ENCODE measurements at places on chromosomes 16 and 17.

DNA sequence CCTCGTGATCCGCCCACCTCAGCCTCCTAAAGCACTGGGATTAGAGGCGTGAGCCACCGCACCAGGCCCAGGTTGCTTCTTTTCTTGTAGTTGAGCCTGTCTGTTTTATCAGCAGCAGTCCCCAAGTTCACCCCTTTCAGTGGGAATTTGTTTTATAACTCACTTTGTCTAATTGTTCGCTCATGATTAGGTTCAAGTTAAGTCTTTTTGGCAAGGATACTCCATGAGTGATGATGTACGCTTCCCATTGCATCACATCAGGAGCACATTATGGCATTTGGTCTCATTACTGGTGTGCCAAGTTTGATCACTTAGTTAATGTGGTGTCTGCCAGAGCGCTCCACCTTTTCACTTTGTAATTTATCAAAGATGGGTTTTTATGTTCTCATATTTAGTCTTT, 14.4 kb upstream of the GJD3 start:
- no peak for DNase-seq

DNA sequence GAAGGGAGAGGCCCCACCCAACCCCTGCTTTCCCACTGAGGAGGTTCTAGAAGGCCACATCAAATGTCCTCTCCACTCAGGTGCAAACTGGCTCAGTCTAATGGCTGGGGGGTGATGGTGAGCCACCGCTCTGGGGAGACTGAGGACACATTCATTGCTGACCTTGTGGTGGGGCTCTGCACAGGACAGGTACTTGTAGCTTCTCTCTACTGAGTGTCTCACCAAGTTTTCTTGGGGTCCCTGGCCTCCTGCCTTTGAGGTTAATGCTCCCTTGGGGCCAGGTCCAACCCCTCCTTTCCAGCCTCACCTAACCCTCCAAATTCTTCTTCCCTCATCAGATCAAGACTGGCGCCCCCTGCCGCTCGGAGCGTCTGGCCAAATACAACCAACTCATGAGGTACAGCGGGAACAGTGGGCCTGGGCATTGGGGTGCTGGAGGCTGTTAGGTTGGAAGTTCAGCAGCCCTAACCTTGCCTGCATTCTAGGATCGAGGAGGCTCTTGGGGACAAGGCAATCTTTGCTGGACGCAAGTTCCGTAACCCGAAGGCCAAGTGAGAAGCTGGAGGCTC, 5.7 kb downstream of the ENO3 start:
- no peak for DNase-seq

DNA sequence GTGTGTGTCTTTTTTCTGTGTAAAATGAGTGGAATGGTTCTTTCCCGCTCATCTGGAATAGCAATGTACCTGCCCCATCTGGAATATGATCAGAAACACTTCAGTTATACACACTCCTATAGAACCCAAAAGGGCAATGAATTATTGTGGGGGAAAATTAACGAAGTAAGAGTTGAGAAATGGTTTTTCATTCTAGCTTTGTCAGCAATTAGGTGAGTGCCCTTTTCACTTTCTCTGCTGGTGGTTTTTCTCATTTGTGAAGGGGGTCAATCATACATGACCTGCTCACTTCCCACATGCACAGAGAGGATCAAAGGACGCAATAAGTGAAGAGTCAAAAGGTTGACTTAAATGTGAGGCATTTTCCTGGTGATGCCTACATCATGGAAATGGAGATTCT, 168.0 kb downstream of the HS3ST3B1 start:
- no peak for DNase-seq

- DNase-seq, result no peak
Observed at GRCh38 chr16:57889960-57890751, 80.8 kb downstream of the CNGB1 start.

- DNase-seq, result no peak
Observed at GRCh38 chr16:7351610-7352510, 19.2 kb downstream of the RBFOX1 start.

DNA sequence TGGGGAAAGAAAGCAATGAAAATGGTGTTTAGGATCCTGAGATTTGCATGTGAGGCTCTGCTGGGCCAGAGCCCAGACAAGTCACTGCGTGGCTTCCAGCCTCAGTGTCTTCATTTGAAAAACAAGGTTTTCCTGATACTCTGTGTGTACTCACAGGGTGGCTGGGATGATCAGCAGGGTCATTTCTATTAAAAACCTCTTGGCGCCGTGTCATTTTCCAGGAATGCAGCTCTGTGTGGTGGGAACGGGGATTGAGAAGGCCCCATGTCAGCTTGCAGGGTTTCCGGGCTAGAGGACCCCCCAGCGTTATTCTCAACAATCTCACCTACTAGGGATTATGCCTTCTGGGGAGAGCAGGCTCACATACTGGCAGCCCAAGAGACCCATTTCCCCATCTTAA, 73.5 kb downstream of the FOXL1 start:
- DNase-seq, result no peak

GRCh38 chr16:10668322-10669045, 26.2 kb downstream of the TEKT5 start:
- peak; percentile 31 for DNase-seq

GRCh38 chr17:76193591-76193990, 46.7 kb downstream of the RNF157 start:
- DNase-seq, result no peak

- DNase-seq, result no peak
Observed at GRCh38 chr16:17416461-17417311, 54.1 kb downstream of the XYLT1 start.

Data from RWPE1 (cell line).